ENCODE measurements at places on chromosomes 4 and X.

DNA sequence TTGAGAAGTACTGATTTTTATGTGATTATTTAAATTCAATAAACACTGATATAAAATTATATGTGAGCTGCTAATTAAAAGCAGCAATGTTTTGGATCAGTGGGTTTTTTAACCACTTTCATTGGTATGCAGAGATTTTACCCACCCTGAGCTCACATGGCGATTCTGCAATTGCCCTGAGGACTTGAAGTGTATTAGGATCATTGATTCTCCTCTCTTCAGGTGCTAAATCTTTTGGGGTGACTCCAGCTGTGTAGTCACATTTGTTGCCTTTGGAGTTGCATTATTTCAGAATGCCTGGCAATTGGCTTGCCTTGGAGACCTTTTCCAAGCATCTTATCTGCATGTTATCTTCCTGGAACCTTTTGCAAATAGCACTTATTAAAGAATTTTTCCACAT, 51.3 kb downstream of the UGT8 start:
- DNase-seq = no peak

GRCh38 chr4:71290476-71290875, 48.3 kb upstream of the SLC4A4 start:
- no peak for DNase-seq

DNA sequence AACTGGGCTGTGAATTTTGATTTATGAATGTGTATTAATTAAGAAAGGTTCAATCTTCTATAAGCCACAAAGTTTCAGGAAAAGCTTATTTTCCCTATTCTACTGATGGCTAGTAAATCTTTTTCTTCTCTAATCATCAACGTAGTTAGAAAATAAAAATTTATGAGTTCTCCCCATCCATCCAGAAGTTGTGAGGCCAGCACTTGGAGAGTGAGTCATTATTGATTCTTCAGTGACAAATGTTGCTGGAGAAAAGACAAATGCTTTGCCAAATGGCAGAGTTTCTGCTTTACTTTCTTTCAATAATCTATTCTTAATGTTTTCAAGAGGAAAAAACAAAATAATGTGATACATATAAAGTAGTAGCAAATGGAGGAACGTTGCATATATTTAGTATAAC, 11.3 kb upstream of the GRXCR1 start:
- DNase-seq = no peak

GRCh38 chr4:75834772-75835154, 67.5 kb downstream of the PPEF2 start:
- no peak for DNase-seq
